ENCODE measurements at places on chromosomes 11 and 22. TPM values are rescaled to one million over a fixed set of nuclear protein-coding genes. Genes with fewer than 3 reads are reported as not detected.

FADS1 gene
- 25.4 TPM for total RNA-seq

- no peak for DNase-seq
Measured at GRCh38 chr22:48898524-48899250, 929.0 kb downstream of the BRD1 start.

- peak; percentile 10 for DNase-seq
Measured at GRCh38 chr11:108654994-108655631, 9.8 kb upstream of the DDX10 start.

- DNase-seq, result no peak
Measured at GRCh38 chr22:42327462-42328129, 57.1 kb upstream of the TCF20 start.

DNA sequence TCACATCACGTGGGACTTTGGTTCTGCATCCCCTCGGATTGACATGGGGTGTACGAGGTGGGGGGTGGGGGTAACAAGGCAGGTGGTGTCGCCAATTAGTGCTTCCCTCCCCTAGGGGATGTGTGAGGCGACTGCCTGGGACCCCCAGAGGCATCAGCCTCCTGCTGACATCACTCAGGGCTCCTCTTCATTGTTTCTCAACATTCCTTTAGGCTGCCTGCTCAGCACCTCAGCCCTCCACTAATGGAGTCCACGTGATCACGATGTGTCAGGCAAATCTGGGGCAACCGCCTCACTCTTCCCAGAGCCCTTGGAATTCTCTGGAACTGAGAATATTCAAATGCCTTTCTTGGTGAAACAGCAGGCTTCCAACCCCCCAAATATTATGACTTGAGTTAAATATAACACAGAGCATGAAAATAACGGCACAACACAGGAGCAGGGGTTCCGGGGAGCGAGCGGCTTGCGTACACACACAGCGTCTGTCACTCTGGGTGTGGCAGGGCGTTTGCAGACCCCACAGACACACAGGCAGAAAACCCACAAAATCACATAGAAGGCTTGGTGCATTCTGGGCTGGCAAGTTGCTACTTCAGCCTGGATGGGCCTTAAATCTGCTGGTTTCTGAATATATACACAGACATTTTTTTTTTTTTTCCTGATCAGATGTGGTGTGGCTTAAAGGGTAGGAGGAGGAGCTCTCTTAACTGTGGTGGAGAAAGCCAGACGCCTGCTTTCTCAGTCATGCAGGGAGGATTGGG lies 170.1 kb upstream of the CADM1 start:
- no peak for DNase-seq

DNA sequence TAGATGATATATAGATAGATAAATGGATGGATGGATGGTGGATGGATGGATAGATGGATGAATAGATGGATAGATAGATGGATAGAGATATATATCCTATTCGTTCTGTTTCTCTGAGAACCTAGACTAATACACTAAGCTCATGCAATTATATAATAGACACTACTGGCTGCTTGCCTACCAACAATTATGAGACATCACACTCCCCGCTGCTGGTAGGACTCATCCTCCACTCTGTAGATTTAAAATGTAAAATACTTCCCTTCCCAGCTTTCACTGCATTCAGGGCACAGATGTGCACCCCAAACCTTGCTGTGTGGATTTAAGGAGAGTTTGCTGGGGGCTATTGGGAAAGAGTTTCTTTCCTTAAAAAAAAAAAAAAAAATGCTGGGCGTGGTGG lies 28.3 kb upstream of the RCN1 start:
- DNase-seq, result no peak
